ENCODE measurements at places on chromosomes 16 and 17.

GRCh38 chr17:47470836-47471235 is 60.1 kb upstream of the NPEPPS start:
- DNase-seq: no peak

DNA sequence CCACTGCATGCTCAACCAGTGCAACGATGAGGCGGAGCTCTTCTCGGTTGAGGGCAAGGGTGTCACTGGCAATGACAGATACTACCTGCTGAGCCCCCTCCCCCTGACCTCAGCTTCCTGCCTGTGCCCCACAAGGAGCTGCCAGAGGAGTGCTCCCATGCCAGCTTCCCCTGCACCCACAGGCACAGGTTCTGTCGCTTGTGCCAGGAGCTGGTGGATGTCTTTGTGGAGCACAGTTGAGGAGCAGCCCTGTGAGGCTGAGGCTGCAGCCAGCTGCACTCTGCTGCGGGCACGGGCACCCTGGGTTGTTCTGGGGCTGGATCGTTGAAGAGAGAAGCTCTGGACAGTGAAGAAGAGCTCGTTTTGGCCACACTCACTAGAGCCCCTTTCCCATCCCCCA is 165.3 kb upstream of the ZNF267 start:
- DNase-seq: no peak

GRCh38 chr17:2710803-2711607 is 559 bp downstream of the CLUH start:
- DNase-seq: peak; percentile 34

DNA sequence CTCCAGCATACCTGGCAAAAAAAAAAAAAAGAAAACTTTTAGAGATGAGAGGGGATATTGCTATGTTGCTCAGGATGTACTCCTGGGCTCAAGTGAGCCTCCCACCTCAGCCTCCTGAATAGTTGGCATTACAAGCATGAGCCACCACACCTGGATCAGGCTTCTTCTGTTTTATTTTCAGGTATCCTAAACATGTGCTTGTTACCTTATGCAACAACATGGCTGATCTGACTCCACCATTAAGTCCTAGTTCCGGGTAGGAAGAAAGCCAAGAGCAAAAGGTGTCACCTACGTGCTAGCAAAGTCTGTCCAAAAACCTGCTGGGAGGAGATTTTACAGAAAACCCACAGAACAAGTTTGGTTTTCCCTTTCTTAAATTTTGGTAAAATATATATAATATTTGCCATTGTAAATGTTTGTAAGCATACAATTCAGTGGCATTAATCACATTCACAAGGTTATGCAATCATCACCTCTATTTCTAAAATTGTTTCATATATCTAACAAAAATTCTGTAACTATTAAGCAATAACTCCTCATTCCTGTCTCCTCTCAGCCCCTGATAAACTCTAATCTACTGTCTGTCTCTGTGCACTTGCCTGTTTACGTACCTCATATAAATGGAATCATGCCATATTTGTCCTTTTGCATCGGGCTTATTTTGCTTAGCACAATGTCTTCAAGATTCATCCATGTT is 9.1 kb upstream of the CACNG3 start:
- no peak for DNase-seq

GRCh38 chr16:29644338-29644857 is 18.6 kb upstream of the SPN start:
- no peak for DNase-seq

DNA sequence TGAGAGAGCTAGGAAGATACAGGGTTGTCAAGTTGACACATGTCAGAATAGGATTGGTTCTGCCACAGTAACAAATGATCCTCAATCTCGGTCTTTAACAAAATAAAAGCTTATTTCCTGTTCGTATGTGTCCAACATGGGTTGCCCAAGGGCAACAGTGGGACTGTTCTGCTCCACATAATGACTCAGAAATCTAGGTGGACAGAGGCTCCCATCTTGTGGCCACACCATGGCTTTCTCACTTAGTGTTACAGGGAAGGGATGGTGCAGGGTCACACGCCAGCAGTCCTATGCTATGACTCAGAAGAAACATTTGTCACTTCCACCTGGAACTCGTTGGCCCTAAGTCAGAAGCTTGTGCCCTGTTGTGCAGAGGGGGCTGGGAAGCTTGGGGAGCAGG is 364.9 kb downstream of the SNX29 start:
- peak; percentile 36 for DNase-seq

DNA sequence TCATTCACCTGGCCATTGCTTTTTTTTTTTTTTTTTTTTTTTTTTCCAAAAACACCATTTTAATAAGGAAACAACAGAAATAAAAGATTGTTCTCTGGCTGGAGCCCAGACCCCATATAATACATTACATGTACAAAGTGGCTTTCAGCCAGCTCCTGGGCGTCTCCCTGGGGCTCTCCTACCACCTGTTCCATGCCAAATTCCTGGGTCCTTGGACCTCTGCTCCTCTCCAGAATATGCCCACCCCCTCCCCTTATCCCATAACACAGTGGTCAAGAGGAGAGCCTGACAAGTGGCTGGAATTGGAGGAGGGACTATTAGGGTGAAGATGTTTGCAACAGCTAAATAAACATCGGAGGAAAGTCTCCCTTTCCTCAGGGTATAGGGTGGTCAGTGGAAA is 3.6 kb upstream of the PHF12 start:
- DNase-seq: no peak

DNA sequence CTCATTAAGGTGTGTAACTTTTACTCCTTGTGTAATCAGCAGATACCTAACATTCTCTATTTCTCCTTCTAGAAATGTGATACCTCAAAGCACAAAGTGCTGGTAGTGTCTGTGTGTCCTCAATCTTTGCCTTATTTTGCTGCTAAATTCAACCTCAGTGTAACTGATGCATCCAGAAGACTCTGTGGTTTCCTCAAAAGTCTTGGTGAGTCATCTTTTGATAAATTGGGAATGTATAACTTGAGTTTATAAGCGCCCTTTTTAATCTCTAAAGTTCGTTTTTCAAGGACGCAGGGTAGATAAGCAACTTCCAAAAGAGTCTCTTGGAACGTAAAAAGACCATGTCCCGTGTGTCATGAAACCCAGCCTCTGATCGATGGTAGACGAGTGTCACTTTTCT is 10.2 kb downstream of the NARF start:
- no peak for DNase-seq

- no peak for DNase-seq
Measured at GRCh38 chr17:55737976-55738501, 12.8 kb upstream of the PCTP start.

GRCh38 chr16:8663192-8664089 is 11.0 kb upstream of the ABAT start:
- no peak for DNase-seq

- peak; percentile 68 for DNase-seq
Measured at GRCh38 chr17:29640981-29641642, 18.4 kb upstream of the CORO6 start.

DNA sequence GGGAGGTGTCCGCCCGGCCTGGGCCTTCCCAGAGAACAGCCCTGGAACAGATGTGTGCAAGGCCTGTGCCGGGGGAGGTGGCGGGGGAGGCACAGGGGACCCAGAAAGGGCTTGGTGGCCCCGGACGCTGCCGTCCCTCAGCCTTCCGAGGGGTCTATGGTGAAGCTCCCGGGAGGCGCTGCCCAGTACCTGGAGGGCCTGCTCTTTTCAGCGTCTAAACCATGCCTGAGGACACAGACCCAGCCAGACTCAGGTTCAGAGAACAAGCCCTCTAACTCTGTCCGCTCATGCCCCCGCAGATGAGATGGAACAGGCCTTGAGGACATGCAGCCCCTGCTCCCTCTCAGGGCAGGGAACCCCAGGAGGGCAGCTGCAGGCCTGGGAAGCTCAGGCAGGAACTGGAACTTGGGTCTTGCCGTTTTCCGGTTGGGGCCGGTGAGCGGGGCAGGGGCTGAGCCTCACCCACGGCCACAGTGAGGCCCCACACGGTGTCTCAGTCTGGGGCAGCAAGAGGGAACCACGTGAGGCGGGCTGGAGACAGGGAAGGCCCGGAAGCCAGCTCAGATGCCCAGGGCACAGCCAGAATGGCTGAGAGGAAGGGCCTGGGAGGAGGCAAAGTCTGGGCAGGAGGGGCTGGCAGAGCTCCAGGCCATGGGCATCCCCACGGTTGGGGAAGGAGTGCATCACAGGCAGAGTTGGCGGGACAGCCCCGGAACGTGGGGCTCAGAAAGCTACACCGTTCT is 12.5 kb downstream of the SLC16A3 start:
- DNase-seq: peak; percentile 84

DNA sequence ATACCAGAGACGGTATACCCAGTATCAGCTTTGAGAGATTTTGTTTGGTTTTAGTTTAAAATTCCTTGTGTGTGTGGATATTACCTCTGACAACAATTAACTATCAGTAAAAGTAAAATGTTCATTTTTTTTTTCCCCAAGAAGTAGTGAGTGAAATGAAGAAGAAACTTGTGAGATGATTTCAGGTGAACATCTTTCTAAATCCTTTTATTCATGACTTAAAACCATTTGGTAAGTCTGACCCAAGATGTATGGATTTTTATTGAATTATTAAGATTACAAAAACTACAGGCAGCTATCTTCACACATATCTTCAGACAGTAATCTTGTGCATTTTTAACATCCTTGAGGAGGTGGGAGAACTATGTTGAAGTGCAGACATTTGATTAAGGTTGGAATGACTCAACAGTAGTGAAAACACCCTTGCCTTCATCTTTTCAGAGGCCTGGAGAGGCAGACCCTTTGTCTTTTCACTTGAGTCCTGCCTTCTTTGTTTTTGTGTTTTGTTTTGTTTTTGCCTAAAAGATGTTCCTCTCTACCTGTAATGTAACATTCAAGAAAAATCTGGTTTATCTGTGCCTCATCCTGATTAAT is 240.3 kb upstream of the TBX2 start:
- DNase-seq: no peak
